ENCODE measurements at places on chromosomes 16 and 17.
A peak's percentile ranks its signal among the peaks of the same experiment; 100 is the strongest.

DNA sequence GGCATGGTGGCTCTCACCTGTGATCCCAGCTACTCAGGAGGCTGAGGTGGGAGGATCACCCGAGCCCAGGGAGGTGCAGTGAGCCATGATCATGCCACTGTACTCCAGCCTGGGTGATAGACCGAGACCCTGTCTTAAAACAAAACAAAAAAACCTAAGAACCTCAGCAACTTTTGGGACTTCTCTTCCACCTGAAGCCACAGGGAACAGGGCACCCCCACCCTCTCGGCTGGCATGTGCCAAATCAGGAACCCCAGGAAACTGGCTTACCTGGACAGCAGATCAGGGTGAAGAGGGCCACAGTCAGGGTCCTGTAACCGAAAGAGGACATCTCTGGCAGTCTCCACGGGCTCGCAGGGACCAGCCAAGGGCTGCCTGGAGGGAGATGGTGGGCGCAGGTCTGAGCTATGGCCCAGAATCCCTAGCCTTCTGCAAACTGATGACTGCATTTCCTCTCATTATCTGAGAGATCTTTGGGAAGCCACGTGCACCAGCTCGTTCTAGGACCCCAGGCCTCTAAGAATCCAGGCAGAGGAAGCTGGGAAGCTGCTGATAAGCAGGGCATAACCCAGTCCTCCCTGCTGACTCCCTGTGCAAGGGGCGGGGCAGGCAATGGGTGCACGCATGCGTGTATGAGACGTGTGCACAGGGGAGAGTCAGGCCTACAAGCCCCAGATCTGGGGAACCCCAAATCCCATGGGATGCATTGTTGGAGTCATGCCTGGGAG is 8.4 kb downstream of the PRR29 start:
- DNase-seq, result no peak

- DNase-seq, result peak; percentile 31
Measured at GRCh38 chr16:71885261-71885650, 1.3 kb upstream of the ZNF821 start.

- DNase-seq, result no peak
Measured at GRCh38 chr17:41490000-41490990, 585 bp upstream of the KRT36 start.

DNA sequence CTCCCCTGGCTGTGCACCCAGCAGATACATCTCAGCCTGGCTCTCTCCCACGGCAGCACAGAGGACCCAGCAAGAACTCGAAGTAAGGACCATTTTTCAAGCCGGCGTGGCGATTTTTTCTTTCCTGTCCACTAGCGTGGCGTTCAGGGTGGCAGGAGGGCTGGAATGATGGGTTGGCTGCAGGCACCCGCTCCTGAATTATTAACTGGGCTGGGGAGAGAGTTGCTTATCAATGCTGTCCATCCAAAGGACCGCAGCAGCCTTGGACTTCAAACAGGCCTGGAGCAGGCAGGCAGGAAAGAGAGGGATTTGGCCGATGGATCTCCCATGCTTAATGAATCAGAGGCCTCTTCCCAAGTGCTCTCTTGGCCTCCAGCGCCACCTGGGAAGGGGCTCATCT is 7.0 kb downstream of the C16orf82 start:
- no peak for DNase-seq

GRCh38 chr16:58012481-58012880 is 11.3 kb downstream of the USB1 start:
- DNase-seq, result no peak

GRCh38 chr17:40024901-40025300 is 9.7 kb downstream of the CSF3 start:
- no peak for DNase-seq

- DNase-seq, result no peak
Measured at GRCh38 chr17:50108556-50108955, 13.4 kb downstream of the PDK2 start.

DNA sequence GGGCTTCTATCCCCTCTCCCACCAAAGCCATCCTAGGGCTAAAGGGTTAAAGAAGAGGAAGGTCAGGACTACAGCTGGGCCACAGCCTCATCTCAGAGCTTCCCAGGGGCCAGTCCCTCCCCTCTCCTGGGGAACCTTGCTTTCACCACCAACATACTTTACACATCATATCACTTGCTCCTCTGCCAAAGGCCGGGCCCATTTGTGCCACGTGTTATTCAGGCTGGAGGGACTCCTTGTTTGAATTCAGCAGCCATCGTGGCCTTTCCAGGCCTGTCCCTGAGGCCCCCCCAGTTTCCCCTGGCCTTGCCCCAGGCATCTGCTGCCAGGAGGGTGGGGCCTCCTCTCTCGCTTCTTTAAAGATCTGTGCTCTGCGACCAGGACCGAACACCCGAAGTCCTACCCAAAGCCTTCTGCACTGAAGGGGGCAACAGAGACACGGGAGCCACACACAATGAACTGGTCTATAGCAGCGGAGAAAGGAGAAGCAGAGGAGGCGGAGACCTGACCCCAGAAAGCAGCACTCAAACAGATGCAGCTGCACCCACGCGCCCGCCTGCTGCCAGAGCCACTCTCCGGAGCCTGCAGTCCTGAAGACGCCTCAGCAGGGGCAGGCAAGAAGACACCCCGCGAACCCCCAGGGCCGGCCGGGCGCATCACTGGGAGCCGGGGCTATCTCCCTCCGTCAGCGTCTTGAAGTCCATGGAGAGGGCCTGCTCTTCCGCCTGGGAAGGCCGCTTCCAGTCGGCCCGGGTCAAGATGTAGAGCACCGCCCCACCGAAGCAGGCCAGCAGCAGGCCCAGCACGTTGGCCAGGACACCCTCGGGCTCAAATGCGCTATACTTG is 12.1 kb downstream of the CYB561 start:
- DNase-seq, result no peak

DNA sequence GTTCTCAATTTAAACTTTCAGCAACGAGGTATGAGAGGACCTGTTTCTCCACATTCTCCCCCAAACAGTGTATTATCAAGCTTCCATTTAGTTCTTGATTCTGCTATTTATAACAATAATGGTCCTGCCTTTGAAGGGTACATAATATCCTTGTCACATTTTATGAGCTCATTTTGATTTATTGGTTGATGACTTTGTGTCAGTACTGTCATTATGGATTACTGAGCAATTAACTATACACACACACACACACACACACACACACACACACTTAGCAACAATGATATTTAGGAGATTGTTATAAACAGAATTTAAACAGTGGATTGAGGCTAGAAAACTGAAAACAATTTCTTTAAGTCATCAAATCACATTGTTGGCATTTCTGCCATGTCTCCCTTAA is 7.0 kb downstream of the TMIGD1 start:
- no peak for DNase-seq

- no peak for DNase-seq
Measured at GRCh38 chr16:87042551-87043230, 274.5 kb downstream of the C16orf95 start.

DNA sequence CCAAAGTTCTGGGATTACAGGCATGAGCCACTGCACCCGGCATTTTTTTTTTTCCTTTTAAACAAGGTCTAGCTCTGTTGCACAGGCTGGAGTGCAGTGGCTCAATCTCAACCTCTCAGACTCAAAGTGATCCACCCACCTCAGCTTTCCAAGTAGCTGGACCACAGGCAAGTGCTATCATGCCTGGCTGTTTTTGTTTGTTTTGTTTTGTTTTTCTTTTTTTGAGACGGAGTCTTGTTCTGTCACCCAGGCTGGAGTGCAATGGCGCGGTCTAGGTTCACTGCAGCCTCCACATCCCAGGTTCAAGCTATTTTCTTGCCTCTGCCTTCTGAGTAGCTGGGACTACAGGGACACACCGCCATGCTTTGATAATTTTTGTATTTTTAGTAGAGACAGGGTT is 19.1 kb upstream of the ZC3H7A start:
- DNase-seq, result no peak

GRCh38 chr17:17765359-17766076 is 71.3 kb downstream of the SREBF1 start:
- DNase-seq, result no peak

DNA sequence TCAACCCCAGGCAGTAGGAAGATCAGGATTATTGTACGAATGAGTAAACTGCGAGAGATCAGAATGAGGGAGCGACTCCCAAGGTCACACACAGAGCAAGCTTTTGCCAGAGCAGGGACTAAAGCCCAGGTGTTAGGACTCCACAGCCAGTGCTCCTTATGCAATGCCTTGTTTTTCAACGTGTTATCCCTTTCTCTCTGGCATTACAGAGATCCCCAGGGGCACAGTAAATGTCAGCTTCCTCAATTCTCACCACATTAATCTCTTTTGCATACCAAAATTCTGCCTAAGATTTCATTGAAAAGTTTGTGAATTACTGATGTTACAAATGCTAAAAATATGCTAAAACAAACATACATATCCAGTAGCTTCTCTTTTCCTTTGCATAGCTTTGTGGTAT is 68.1 kb upstream of the CES5A start:
- DNase-seq, result no peak

- DNase-seq, result no peak
Measured at GRCh38 chr17:17822616-17823015, 14.2 kb downstream of the SREBF1 start.

DNA sequence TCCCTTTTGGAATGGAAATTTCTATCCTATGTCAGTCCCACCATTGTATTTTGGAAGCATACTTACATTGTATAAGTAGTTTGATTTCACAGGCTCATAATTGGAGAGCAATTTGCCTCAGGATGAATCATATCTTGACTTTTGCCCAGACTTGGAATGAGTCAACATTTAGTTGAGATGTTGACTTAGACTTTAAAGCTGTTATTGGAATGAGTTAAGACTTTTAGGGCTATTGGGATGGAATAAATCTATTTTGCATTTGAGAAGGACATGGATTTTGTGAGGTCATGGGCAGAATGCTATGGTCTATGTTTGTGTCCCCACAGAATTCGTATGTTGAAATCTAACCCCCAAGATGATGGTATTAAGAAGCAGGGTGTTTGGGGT is 12.2 kb upstream of the ZNF594 start:
- no peak for DNase-seq

- peak; percentile 60 for DNase-seq
Measured at GRCh38 chr16:75116081-75116910, at the start of gene LDHD. Gene LDHD, minus strand, starts transcription at chr16:75116780. Its CDS starts 60 bp downstream, at chr16:75116720.

DNA sequence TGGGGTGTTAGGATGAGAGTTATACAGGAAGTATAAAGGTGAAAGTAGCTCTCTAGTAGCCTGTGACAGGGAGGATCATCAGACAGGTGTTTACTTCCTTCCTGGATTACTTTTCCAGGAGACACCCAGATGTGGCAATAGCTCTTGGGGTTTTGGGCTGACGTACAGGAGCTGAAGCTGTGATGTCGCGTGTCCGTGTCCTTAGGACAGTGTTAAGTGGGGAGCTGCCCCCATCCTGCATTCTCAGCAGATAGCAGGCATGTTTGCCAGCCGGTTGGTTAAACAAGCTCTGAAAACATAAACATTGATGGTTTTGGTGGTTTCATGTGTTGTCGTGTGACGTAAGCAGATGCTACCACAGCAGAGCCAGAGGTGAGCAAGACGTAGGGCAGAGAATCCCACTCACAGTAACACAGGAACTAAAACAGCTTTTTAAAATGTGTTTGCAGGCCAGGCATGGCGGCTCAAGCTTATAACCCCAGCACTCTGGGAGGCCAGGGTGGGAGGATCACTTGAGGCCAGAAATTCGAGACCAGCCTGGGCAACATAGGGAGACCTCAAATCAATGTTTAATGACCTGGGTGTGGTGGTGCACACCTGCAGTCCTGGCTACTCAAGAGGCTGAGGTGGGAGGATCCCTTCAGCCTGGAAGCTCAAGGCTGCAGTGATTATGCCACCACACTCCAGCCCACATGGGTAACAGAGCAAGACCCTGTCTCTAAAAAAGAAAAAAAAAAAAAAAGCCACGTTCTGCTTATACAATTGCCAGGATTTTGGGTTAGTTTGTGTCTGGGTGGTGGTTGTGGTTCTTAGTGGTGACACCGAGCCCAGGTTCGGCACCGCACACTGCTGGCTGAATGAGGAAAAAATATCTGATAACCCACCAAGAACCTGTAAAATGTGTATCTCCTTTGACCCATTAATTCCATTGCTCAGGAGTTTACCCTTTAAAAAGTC is 18.2 kb upstream of the IL17C start:
- no peak for DNase-seq

DNA sequence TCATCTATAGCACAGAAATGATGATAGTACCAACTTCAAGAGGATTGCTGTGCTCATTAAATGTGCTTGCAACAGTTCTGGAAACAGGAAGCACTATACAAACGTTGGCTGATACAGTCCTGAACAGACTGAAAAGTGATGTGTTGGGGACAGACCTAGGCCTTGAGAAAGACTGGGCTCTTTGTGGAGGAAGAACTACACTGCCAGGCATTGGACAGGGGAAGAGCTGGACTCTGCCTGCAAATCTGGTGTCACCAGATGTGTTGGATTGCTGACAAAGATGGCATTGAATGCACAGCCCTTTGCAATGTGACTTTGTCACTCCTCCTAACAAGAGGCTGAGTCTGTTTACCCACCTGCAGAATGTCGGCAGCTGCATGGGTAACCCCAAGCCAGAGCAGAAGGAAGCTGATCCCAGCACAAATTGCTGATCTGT is 12.4 kb upstream of the ST6GALNAC2 start:
- DNase-seq, result peak; percentile 52

- DNase-seq, result peak; percentile 54
Measured at GRCh38 chr16:84308120-84308519, 13.4 kb downstream of the WFDC1 start.

GRCh38 chr16:59148769-59149155 is 414.6 kb upstream of the GOT2 start:
- no peak for DNase-seq

- DNase-seq, result no peak
Measured at GRCh38 chr16:66904846-66905632, 13.6 kb downstream of the CDH16 start.

DNA sequence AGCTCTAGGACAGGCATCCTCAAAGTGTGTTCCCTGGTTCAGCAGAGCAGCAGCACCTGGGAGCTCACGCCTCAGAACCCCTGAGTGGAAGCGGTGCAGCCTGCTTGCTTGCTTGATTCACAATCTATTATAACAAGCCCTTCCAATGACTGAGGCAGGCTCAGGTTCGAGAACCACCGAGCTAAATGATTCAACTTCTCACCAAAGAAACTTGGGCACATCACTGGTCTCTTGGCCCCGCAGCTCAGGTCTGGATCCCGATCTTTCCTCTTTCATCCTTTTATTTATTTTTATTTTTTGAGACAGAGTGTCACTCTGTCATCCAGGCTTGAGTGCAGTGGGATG is 24.5 kb downstream of the CLUH start:
- no peak for DNase-seq

- peak; percentile 31 for DNase-seq
Measured at GRCh38 chr16:4214215-4214621, 27.7 kb downstream of the SRL start.

DNA sequence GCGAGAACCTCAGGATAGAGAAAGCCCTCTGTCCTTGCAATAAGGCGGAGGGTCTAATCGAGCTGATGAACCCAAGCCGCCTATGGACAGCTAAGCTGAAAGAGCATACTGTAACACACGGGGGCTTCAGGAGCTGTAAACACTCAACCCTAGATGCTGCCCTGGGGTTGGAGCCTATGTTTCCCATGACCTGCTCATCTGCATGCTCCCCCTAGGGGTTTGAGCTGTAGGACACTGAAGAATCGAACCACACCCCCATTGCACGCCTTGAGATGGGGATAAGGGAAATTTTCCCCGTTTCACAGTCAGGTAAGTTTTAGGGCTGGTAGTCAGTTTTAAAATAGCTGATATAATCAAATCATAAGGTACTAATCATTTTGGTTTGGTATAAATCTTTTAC is 675.6 kb upstream of the CDH8 start:
- DNase-seq, result peak; percentile 18

- no peak for DNase-seq
Measured at GRCh38 chr17:64628641-64629040, 33.5 kb downstream of the SMURF2 start.
